ENCODE measurements at places on chromosomes 5 and 9.

DNA sequence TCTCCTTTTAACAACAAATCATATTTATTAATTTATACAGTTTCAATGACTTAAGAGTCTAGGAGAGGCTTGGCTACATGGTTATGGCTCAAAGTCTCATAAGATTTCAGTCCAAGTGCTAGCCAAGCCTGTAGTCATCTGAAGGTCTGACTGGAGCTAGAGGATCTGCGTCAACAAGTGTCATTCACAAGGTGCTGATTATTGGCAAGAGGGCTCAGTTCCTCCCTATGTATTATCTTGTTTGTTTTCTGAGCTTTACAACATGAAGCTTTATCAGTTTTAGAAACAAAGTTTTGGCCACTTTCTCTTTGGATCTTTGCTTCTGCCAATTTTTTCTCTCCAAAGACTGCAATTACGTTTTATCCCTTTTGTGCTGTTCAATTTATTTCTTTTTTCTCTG is 94.7 kb downstream of the RICTOR start:
- no peak for DNase-seq

DNA sequence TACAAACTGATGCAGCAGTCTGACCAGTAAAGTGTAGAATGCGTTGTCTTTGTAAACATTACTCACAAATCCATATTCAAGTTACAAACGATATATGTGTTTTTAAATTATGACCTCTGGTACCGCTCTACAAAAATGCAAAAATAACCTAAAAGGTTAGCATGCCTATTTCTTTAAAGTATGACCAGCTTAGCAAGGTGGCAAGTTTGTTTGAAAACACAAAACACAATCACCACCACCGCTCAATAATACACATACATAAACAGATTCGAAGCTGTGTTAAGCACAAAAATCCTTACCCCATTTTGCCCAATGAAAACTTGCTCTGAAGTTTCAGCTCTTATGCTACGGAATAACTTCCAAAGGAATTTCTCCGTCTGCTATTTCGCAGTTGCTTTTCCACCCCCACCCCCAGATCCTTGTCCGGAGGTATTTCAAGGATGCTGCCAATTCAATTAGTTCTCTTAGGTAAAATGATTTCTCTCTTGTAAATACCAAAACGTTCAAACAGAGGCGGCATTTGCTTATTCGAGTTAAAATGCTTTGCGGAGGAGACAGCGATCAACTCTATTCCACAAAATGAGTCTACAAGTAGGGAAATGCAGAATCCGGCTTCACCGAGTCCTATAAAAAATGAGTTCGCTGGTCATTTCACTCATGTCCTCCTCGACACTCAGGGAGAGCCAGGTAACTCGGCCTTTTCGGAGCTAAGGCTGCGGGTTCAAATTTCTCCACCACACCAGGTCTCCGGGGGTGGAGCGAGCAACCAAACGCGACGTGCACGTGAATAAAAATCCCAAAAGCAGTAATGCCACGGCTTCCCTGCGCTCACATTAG is 1.2 kb downstream of the HOMER1 start:
- DNase-seq = no peak

GRCh38 chr5:33531824-33532223 is 91.1 kb downstream of the TARS1 start:
- no peak for DNase-seq

DNA sequence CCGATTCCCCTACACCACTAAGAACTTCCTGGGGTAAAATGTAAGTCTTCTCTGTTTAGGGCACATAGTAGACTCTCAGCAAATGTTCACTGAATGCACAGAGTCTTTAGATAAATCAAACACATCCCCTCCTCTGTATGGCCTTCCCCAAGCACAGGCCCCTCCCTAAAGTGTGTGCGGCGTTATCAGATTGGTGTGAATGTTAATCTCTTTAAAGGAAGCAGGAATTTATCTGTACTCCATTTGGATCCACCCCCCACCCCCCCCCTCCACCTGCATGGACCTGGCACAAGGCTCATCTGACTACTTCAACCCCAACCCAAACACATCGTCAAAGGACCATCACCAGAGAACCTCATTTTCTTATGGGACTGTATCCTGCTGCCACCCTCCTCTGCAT is 6.3 kb downstream of the PCDH1 start:
- no peak for DNase-seq

- no peak for DNase-seq
Observed at GRCh38 chr5:34708777-34709176, 52.6 kb downstream of the RAI14 start.

DNA sequence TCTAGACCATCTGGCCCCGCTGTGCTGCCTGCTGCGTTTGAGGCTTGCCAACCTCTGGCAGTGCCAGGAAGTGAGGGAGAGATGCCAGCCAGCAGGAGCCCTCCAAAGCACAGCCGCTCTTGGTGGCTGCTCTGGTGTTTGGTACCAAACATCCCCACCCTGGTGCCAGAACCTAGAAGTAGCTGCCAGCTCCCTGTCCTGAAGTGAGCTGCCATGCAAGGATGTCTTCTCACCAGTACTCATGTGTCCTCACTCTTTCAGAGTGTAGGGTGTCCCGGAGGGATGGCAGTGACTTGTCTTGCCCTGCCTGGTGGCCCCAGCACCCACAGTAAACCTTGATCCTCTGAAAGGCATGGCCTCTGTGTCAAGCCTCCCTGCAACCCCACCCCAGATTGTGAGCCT is 43.4 kb downstream of the AMBP start:
- DNase-seq = no peak

GRCh38 chr5:147169399-147169798 is 65.4 kb upstream of the STK32A start:
- DNase-seq = no peak

DNA sequence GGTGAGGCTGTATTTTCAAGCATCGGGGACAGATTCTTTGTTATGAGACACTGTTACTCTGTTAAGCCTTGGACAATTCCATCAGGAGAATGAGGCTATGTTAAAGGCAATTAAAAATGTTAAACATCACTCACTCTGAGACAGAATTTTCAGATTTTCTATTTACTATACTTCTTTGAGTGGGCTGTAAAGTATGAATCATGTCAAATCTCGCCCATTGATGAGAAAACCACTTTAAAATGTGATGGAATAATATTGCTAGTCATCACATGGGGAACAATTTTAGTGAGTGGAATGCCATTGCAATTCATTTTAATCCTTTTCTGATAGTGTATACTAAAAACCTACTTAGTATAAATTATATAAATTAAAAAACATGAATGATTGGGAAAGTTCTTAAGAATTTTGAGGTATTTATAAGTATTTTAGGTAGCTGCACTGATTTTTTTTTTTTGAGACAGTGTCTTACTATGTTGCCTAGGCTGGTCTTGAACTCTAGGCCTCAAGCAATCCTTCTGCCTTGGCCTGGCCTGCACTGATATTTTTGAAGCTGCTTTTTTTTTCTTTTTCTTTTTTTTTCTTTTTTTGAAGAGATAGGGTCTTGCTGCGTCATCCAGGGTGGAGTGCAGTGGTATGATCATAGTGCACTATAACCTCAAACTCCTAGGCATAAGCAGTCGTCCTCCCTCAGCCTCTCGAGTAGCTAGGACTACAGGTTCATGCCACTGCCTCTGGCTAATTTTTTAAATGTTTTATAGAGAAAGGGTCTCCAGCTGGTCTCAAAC is 73.2 kb downstream of the KIAA1958 start:
- no peak for DNase-seq

- DNase-seq = no peak
Observed at GRCh38 chr5:57817924-57818323, 335.3 kb upstream of the ACTBL2 start.

DNA sequence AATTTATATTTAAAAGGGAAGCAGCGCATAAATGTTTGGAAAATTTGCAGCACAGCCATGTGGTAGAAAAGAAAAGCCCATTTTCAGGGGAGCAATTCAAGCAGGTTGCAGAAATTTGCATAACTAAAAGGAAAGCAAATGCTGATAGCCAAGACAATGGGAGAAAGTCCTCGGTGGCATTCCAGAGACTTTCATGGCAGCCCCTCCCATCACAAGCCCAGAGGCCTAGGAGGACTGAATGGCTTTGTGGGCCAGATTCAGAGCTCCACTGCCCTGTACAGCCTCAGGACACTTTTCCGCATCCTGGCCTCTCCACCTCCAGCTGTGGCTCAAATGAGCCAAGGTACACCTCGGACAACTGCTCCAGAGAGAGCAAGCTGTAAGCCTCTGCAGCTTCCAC is 462.9 kb downstream of the CDK5RAP2 start:
- DNase-seq = no peak

GRCh38 chr9:130834371-130835336 is at the start of gene ABL1:
TSS of gene ABL1 (plus strand) at chr9:130835254. CDS start at chr9:130835447, 193 bp downstream.
- peak; percentile 35 for DNase-seq

DNA sequence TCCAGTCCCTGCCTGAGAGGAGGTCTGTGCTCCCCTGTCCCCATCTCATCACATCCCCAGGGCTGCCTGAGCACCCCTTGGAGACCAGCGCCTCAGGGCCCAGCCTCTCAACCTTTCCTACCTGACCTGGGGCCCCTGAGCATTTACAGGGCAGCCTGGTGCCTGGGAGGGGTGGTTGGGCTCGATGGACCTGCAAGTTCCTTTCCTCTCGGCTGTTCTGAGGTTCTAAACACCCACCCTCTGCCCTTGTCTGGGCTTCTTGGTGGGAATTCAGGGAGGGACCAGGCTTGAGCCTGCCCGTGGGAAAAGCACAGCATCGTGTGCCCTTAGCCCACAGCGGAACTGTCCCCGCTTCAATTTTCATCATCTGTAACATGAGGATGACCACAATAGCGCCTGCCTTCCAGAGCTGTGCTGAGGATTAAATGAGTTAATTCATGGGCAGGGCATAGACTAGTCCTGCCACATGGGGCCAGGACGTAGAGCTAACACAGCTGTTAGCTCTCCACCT is 91.0 kb upstream of the SH3PXD2B start:
- DNase-seq = no peak

DNA sequence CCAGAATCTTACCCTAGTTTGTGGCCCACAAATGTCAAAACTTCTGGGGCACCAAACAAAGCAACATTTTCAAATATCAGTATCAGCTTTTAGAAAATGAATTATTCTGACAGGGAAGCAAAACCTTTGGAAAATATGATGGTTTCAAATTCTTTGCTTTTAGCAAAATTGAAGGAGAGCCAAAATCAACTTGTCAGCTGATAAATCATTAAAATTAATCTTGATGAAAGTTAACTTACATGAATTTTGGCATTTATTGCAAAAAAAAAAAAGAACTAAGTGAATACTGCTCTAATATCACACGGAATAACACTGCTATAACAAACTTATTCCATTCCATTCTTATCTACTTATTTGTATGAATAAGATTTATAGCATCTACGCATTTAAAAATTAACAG is 158.1 kb upstream of the TARS1 start:
- DNase-seq = no peak

- DNase-seq = no peak
Observed at GRCh38 chr5:139369181-139369580, 13.9 kb downstream of the SLC23A1 start.

GRCh38 chr5:111859031-111859430 is 102.0 kb upstream of the NREP start:
- no peak for DNase-seq

DNA sequence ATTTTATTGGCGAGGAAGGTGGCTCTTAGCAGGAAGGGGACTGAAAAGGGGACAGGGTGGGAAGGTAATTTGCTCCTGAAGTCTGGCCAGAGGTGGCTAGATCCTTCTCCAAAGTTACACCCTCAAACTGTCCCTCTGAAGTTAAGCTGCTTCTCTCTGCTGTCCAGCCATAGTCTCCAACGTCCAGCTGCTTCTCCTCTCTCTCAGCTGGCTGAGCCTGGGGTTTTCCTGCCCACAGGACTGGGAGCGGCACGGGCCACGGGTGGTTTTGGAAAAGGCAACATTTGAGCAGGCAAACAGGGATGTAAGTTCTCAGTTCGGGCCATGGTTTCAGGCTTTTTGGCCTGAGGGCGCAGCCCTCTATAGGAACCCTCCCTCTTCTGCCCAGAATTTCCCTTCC is 128.3 kb downstream of the YIPF5 start:
- DNase-seq = no peak

DNA sequence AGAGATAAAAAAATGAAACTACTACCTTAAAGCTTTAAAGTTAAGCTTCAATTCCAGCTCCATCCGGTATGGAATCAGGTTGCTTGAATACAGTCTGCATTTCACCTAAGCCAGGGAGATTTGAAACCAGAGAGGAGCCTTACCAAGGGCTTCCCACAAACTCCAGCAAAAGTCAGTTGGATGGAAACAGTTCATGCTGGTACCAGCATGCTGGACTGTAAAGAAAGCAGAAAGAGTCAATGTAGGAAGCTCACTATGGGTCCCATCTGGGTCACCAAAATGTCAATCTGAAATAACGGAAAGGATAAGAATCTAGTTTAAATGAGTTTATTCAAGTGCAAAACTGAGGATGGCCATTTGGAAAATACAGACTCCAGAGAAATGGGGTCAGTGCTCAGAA is 65.3 kb downstream of the CDO1 start:
- no peak for DNase-seq

DNA sequence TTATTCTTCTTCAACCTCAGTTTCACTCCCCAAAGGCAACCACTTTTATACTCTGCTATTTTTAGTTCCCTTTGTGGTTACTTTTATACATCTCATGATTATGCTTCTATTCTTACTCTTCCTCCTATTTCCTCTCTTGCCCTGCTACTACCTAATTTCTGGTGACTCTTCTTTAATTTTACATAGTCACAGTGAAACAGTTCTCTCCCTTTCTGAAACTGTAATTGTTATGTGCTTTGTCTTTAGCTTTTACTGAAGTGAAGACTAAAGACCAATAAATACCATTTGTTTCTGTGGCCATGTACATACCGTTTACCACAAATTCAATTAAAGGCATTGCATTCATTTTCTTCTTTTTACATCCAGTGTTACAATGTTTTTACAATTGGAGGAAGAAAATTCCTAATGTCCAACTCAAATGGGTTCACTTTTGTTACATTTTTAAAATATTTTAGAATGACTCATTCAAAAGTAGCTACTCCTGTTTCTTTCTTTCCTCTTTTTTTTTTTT is 410.6 kb downstream of the PSAT1 start:
- no peak for DNase-seq

- no peak for DNase-seq
Observed at GRCh38 chr9:32581512-32582143, 8.7 kb upstream of the NDUFB6 start.

- DNase-seq = no peak
Observed at GRCh38 chr9:98570663-98571440, 137.9 kb downstream of the GABBR2 start.

- no peak for DNase-seq
Observed at GRCh38 chr5:179788193-179788854, 5.5 kb upstream of the LTC4S start.

GRCh38 chr5:161167016-161167767 is 315.2 kb upstream of the ATP10B start:
- no peak for DNase-seq

DNA sequence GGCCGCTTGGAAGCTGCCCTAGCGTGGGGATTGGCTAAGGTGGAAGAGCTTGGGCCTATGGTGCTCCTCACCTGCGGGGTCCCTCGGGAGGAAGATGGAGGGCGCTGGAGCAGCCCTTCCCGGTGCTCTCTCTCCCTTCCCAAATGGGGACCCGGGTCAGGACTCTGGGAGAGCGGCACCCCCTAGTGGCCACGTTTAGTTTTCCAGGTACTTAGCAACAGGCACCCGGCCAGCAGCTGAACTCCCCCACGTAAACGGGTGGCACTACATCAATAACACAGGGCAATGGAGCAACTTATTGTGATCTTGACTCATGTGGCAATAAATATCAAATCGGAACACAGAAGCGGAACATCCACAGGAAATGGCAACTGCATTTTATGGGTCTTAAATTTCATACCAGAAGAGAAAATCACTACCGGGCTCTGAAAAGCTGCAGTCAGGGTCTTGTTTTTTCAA is 316.6 kb downstream of the AGTPBP1 start:
- no peak for DNase-seq

Data from activated naive CD4-positive, alpha-beta T cell (primary cell).